Melanocyte of skin (primary cell): ENCODE measurements at places on chromosomes 7 and 10. TPM values are rescaled to one million over a fixed set of nuclear protein-coding genes. Genes with fewer than 3 reads are reported as not detected.

PKD2L1 gene
- total RNA-seq = not detected in 2 replicates

HELLS gene
- total RNA-seq = 34.0 and 51.1 TPM in 2 replicates

PI4K2A gene
- total RNA-seq = 18.6 and 25.4 TPM in 2 replicates

PILRA gene
- not detected in 2 replicates for total RNA-seq

POLD2 gene
- 153 and 158 TPM in 2 replicates for total RNA-seq

PSD gene
- 0.34 and 0.73 TPM in 2 replicates for total RNA-seq

FAM180A gene
- 0.73 TPM in 1 of 2 replicates, not detected in the other for total RNA-seq

PPP1R17 gene
- total RNA-seq = not detected in 2 replicates

CHAT gene
- not detected in 2 replicates for total RNA-seq

TFEC gene
- total RNA-seq = not detected in 2 replicates

SPDYE16 gene
- not detected in 2 replicates for total RNA-seq

STEAP4 gene
- 0.15 and 0.33 TPM in 2 replicates for total RNA-seq

PHYHIPL gene
- total RNA-seq = not detected in 2 replicates

PSMC2 gene
- 260 and 279 TPM in 2 replicates for total RNA-seq

FEZF1 gene
- not detected in 2 replicates for total RNA-seq

CLRN3 gene
- not detected in 2 replicates for total RNA-seq
